ENCODE measurements at places on chromosomes 1 and 21.

DNA sequence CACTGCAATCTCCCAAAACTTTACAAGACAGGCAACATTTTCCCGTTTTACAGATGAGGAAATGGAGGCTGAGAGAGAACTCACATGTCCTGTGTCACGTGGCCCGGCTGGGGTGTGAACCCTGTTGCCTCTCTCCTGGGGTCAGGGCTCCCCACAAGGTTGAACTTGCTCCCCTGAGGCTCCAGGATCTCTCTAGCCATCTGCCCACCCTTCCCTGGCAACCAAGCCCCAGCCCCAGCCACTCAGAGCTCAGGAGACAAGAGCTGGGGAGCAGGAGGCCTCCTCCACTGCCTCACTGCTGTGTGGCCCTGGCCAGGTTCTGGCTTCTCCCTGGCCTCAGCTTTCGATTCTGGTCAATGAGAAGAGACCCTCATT, 11.8 kb downstream of the LAPTM5 start:
- DNase-seq = no peak

DNA sequence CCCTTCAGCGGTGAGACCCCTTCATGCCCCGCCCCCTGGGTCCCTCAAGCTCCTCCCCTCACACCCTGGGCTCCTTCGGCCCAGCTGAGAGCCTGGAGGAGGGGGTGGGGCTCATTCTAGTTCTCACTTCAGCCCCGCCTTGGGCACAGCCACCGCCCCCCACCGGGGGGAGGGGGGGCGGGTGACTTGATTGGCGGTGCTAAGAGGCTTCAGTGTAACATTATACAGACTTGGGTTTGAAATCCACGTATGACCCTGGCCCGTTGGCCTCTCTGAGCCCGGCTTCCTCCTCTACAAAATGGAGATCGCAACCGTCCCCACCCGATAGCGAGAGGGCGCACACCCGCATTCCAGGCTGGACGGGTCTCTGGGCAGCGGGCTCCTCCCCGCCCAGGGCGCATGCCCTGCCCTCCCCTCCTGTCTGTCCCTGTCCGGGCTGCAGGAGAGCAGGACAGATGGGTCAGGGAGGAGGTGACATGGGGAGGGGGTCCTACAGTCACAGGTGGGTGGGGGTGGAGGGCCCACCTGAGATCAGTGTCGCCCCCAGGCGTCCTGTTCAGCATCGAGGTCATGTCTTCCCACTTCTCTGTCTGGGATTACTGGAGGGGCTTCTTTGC, 5.1 kb downstream of the CLCNKB start:
- DNase-seq = no peak

GRCh38 chr1:7810395-7810794, 26.3 kb downstream of the PER3 start:
- DNase-seq = peak; percentile 35

DNA sequence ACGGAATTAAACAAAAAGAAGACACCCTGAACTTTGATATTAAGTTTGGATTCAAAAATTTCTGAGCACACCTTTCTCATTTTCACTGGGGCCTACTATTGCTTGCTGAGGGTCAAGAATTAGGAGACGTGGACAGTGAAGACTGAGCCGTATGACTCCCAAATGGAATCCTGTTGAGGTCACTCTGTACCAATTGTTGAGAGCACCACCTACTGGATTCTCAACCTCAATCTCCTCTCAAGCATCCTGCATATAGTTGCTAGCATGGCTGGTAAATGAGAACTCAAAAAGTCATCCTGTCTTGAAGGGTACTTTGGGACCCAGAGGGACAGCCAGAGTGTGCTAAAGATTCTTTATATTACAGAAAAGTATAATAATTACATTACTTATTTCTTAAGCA, 20.2 kb upstream of the MTR start:
- no peak for DNase-seq

- DNase-seq = peak; percentile 42
Observed at GRCh38 chr1:152185544-152186391, 26.7 kb upstream of the RPTN start.

GRCh38 chr21:35083246-35083645, 34.1 kb upstream of the RUNX1 start:
- no peak for DNase-seq

DNA sequence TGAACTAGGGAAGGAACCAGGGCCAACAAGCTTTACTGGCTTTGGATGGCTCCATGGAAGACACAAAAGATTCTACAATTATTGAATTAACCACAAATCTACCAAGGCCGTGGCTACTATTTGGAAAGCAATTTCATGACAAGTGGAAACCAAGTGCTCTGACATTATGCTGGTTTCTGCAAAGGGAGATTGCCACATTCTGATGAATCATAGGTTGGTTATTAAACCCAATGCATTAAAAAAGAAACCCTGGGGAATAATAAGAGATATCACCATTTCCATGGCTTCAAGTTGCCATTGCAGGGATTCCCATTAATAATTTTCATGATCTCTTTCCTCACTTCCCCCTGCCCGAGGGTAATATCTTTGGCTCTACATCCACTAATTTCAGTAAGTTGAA, 359.2 kb upstream of the NCAM2 start:
- DNase-seq = no peak

- DNase-seq = no peak
Observed at GRCh38 chr1:153661111-153661708, 2.7 kb downstream of the SNAPIN start.

DNA sequence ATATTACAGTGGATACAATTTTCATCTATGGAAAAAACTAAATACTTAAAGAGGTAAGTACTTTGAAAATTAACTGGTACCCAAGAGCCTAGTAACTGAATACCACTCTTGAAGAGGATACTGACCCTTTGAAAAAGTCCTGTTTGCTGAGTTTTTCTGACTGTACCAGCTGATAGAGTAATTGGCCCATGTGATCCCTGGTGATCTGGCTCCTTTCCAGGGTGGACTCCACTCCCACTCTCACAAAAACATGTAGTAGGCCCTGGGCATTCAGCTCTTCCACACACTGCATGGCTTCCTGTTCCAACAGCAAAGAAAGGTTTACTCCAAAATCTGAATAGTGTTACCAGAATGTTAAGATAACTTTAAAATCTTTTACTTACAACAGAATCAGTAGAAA, 53.6 kb upstream of the HP1BP3 start:
- DNase-seq = no peak

DNA sequence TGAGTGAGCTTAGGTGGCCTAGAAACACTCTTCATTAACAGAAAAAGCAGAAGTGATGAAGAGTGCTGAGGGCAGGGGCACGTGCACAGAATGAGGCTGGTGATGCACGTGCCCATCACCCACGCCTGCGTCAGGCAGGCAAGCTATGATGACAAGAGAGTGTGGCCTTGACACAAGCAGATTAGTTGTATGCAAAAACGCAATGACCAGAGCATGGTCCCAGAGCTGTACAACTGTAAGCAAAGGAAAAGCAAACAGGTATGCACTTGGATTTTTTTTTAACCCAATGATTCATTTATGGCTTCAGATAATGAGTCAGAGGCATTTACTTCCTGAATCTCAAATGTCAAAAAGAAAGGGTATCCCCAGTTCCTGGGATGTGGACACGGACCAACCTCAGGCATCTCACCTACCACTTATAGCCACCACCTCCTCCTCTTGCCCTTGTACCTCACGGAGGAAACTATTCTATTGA, 9.1 kb upstream of the TMEM61 start:
- DNase-seq = no peak

- no peak for DNase-seq
Observed at GRCh38 chr1:14787604-14788003, 189.1 kb downstream of the KAZN start.

DNA sequence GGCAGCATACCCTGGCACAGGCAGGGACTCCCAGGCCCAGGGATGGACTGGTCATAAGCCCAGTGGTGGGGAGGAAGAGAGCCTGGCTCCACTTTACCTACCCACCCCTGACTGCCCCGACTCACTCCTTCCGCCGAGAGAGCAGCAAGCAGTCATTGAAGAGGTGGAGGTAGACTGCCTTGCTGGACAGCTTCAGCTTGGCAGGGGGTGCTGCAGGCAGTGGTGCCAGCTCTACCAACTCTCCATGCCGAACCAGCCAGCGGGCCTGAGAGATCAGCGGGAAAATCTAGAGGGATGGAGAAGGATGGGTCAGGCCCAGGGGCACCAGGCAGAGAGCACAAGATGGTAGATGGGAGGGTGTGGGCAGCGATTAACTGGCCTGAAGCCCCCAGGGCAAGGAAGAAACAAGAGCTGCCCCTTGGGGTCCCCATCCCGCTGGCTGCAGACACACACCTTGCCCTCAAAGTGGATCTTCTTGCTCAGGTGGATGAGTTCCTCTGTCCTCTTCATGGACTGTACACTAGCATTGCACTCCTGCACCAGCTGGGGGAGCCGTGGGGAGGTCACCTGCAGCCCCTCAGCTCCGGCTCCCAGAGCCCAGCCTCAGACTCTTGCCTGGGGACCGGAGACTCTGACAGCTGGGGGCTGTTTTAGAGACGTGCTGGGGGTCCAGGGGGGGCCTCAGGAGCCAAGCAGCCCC, 7.7 kb downstream of the ARHGEF19 start:
- no peak for DNase-seq

GRCh38 chr1:30320581-30320890, 402.8 kb downstream of the MATN1 start:
- DNase-seq = no peak

DNA sequence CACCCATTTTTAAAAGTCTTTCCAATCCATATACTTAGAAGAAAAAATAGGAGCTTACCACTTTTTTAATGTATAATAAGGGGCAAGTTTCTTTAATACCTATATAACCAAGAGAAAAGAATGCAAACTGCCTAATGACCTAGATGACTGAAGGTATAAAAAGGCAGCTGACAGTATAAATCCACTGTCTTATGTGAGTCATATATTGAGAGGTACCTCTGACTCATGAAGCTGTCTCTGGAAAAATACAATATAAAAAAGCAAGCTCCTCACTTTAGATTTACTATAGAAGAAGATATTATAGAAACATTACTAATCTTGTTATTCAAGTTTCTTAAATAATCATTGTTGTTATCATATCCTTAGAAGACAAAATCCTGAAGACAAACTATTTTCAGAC, 144.2 kb downstream of the VAV3 start:
- no peak for DNase-seq

Measured in AG09309 (cell line).